ENCODE measurements at places on chromosomes 5 and 9.

DNA sequence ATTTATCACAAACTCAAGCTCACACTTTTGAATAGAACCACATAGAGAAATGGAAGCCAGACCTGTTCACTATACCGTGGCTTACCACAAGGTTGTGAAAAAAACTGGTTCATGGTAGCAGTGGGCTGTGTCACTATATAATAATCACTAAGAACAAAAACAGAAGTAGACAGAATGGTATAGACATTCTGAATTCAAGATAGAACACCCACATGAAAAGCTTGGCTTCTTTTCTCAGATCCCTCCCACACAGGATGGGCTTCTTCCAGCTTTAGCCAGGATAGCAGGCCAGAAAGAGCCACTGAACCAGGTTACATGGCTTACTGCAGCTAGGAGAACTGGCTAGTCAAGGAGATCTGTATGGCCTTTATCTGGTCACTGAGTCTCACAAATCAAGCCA is 6.1 kb upstream of the NRG2 start:
- DNase-seq: no peak

DNA sequence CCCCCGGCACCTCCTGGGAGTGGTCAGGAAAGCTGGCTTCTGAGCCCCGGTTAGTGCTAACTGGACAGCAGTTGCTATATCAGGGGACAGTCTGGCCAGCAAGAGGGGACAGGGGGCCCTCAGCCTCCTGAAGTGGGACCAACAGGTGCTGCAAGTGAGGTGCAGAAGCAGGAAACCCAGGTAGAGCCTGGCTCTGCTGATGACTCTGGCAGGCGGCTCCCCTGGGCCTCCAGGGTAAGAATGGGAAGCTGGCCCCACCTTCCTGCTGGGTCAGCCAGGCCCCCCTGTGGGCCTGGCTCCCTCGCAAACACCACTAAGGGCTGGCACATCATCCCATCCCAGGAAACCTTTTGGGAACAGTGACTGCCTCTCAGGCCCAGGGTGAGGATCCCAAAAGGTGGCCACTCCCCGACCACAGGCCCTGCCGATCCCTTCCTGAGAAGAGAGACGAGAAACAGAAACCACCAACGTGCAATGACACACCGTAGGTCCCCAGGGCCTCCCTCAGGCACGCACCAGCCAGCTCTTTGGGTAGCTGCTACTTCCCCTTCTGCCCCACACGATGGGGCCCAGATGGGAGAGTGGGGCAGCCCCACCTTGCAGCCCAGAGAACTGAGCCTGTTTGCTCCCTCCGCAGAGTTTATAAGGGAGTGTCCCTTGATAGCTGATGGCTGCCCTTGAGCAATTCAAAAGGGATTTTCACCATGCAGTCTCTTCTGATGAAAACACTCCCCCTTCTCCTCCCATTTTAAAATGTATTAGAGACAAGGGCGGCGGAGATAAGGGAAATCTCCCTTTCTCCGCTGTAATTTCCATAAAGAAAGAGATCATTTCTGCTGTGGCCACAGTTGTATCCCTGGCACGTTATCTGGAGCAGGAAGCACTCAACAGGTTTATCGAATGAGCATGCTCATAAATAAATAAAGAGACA is 76.8 kb downstream of the STK10 start:
- DNase-seq: no peak

DNA sequence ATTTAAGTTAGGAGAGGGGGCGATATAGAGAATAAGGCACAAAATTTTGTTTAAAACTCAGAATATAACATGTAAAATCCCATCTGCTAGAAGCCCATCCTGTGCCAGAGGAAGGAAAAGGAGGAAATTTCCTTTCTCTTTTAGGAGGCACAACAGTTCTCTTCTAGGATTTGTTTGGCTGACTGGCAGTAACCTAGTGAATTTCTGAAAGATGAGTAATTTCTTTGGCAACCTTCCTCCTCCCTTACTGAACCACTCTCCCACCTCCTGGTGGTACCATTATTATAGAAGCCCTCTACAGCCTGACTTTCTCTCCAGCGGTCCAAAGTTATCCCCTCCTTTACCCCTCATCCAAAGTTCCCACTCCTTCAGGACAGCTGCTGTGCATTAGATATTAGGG is 18.3 kb downstream of the MOCS2 start:
- no peak for DNase-seq

- no peak for DNase-seq
These were observed 1080.7 kb upstream of the NUDT12 start for GRCh38 chr5:104643320-104643719.

GRCh38 chr5:9850456-9850855 is 220.3 kb upstream of the TAS2R1 start:
- DNase-seq: no peak

- DNase-seq: peak; percentile 72
These were observed 368.9 kb downstream of the TMEM161B start for GRCh38 chr5:87899721-87900131.

DNA sequence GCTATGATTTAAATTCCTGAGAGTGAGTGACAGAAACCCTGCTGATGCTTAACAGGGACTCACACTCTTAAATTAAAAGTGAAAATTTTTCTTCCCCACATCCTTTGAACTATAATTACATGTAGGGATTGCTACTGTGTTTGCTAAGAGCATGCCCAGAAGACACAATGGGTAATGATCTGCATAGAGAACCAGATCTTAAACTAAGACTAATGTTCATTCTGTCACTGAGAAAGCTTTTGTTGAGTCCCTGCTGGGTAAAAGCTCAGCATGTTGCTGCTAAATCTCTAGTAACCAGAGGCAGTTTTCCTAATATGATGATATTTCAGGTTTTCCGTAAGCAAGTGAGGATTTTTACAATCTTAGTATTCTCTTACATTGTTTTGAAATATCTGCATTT is 424.8 kb upstream of the SMC2 start:
- no peak for DNase-seq

GRCh38 chr9:130988905-130989304 is 20.1 kb upstream of the LAMC3 start:
- no peak for DNase-seq

- no peak for DNase-seq
These were observed 348.2 kb downstream of the IRX1 start for GRCh38 chr5:3943859-3944258.

DNA sequence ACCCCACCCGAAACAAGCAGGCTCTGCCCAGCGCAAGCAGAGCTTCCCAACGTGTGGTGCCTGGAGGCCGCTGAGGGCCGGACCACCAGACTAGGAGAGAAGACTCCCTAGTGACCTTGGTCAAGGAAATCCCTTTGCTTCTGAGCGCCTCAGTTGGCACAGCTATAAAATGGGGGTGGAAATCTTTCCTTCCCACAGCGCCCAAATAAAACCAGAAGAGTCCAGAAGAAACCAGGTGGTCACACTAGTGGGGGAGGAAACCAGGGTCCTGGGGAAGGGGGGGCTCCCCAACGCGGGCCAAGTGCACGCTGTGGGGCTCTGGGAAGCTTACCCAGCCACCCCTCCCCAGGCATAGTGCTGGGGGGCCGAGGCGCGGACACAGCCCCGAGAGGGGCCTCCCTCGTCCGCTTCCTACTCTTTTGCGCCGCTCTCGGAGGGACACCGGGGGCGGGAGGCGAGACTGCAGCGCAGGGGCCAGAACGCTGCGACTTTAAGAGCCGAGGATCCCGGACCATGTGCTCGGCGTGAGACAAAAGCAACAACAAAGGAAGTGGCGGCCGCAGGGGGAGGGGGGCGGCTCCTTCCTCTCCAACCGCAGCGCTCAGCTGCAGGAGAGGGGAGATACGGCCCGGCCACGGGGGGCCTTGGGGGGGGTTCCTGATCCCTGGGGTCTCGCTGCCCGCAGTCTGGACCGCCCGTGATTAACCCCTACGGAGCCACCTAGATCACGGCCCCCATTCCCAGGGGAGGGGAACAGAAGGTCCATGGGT is 885 bp downstream of the RNF44 start:
- peak; percentile 65 for DNase-seq

DNA sequence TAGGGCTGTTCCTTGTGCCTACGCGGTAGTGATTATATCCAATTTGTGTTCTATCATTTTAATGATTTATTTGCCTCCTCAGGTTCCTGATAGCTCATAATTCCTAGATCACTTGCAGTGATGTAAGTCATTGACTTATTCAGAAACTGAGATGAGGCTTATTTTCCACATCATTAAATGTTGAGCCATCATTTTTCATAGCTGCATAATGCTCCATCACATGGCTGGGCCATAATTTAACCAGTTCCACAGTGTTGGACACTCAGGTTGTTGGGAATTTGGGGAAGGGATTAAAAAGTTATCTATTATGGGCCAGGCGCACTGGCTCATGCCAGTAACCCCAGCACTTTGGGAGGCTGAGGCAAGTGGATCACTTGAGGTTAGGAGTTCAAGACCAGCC is 35.8 kb upstream of the HMCN2 start:
- DNase-seq: no peak

DNA sequence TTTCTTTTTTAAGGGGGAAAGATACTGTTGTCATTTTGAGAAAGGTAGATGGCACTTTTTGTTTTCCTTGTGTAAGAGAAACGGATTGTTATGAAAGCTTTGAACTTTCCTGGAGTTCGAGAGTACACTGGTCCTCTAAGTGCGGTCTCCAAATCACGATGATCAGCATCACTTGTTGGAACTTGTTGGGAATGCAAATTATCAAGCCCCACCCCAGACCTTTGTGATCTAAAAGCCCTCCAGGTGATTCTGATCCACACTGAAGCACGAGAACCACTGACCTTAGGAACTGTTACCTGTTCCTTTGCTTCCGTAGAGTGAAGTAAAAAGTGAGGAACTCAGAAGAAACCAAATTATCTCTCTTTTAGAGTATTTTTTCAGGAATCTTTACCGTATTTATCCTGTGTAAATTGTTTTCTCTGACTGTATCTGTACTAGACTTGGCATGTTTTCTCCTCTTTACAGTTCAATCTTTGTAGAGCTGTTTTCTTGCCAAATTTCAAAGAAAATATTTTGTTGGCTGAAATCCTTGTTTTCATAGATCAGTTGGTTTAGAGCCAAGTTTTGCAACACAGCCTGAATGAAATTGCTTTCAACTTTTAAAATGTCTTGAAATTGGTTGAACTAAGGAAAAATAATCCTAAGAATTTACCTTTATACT is 4.0 kb downstream of the MAT2B start:
- no peak for DNase-seq

GRCh38 chr5:10567781-10568321 is 4.0 kb downstream of the ANKRD33B start:
- no peak for DNase-seq

DNA sequence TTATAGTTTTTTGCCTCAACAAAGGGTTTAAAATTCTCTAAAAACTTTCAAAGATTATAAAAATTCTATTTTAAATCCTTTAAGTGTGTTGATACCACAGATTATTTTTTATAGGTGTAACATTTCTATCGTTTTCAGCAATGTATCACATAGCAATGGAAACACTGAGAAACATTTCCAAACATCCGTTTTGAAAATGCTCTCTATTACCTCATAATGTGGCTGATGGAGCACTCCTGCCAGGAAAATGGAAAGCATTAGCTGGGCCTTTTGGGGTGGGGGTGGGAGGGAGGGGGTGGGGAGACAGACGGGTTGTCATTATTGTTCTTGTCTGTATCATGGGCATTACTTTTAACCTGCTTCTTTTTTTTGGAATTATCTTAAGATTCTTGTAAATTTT is 516.5 kb downstream of the ACTL7B start:
- DNase-seq: no peak

DNA sequence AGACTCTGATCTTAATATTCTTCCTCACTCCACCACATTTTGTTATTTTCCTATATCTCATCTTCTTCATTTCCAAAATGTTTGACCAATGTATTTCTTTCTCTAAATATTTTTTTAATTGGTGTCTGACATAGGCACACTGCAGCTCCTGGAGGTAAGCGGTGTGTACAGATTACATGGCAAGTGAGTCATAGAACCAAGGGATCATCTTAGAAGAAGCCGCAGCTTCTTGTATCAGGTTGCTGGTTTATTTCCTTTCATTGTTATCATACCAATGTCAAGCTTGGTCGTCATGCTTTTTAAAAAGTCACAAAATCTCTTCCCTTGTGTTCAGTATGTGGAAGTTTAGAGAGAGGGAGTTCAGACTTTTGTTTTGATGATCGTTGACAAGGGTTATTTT is 526.1 kb upstream of the CDH18 start:
- DNase-seq: no peak

DNA sequence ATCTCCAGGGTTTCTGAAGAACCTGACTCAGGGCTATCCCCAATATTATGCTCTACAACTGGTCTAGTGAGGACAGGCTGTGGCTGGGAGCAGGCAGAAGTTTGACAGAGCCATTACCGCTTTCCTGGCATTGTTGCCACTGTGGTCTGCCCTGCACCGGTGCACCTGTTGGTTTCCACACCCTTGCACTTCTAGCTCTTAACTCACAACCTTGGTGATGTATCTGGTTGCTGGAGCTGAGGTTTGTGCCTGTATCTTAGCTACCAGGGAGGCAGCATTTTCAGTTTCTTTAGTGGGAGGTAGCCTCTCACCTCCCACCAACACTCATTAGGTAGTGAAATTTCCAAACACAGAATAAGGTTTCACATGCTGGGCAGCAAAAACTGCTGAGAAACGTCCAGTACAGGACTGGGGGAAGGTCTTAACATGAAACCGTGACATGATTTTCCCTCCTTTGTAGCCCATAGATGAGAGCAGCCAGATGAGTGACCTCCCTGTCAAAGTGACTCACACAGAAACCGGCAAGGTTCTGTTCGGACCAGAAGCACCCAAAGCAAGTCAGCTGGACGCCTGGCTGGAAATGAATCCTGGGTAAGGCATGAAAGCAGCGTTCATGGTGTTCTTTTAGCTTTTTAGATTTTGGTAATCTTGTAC is 57.7 kb downstream of the SMARCA2 start:
- DNase-seq: no peak

- DNase-seq: no peak
These were observed 66.7 kb upstream of the CKMT2 start for GRCh38 chr5:81166430-81166829.

GRCh38 chr5:39584927-39585326 is 160.1 kb upstream of the DAB2 start:
- DNase-seq: no peak

- DNase-seq: no peak
These were observed 95.2 kb downstream of the FGF1 start for GRCh38 chr5:142590451-142591231.

DNA sequence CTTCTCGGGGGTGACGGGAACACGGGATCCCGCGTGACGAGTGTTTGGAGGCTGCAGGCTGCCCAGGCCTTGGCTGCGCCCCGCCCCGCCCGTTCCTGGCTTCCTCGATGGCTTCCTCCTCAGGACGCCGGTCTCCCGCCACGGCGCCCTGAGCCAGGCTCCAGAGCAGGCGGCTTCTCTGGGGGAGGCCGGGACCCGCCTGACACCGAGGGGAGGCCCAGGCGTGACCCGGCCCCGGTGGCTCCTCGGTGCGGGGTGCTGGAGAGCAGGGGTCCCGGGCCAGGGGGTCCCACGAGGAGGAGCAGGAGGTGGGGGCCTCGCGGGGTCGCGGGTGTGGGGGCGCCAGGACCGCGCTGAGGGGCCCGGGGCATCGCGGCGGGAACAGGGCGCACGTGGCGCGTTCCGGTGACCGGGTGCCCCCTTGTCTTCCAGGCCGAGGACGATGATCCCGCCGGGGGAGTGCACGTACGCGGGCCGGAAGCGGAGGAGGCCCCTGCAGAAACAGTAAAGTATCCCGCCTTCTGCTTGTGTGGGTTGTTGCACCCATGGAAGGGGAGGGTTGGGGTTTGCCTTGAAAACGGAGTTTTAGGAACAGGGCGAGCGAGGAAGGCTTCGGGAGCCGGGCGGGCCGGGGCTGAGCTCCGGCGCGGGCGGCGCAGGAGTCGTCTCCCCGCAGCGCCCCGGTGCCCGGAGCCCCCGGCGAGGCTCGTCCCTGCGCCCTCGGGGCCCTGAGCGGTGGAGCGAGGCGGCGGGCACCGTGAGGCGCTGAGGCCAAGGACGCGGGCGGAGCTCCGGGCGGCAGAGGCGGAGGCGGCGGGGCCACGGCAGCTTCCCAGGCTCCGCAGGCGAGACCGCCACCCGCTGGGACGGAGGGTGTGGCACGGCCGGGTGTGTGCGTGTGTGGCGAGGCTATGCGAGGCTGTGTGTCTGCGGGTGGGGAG is 22.2 kb downstream of the AHRR start:
- peak; percentile 48 for DNase-seq

All from neural crest cell (in vitro differentiated cells).